Activated naive CD4-positive, alpha-beta T cell treated with Interleukin-2 at 50 U/mL for 16 hours (primary cell): ENCODE measurements at places on chromosomes 2 and 18.
A peak's percentile ranks its signal among the peaks of the same experiment; 100 is the strongest.

- DNase-seq: no peak
Measured at GRCh38 chr2:28387082-28387960, 5.3 kb upstream of the FOSL2 start.

DNA sequence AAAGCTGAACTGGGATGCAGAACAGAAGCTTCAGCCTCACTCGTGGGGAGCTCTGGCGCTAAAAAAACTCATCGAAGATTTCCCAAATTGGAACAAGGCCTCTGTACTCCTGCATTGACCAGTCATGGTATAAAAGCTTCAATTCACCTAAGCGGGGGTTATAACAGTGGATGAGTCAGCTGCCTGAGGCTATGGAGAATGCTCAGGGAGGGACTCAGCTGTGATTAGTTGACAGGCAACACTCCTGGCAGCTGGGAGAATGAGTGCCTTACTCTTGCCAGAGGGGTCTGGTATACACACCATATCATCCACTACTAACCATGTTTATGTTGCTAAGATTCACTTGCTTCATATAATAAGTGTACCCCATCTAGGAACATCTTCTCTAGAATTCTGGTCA, 350.6 kb upstream of the VRK2 start:
- no peak for DNase-seq

GRCh38 chr18:8423051-8423557, 186.1 kb upstream of the RAB12 start:
- DNase-seq: no peak

- DNase-seq: no peak
Measured at GRCh38 chr2:46134531-46135227, 162.5 kb upstream of the EPAS1 start.

- DNase-seq: no peak
Measured at GRCh38 chr2:37838541-37839167, 86.4 kb upstream of the RMDN2 start.

- no peak for DNase-seq
Measured at GRCh38 chr2:240201866-240202265, 61.4 kb upstream of the OTOS start.

DNA sequence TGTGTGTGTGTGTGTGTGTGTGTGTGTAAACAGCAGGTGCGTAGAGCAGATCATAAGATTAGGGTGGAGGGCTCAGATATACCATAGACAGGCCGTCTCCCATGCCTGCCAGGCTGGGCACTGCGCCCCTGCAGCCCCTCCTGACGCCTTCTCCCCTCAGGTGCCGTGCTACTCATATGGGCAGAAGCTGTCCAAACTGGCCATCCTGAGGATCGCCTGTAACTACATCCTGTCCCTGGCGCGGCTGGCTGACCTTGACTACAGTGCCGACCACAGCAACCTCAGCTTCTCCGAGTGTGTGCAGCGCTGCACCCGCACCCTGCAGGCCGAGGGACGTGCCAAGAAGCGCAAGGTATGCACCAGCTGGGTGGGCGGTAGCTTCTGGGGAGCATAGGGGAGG, 10.0 kb downstream of the ATOH8 start:
- DNase-seq: no peak

GRCh38 chr18:61502472-61502871, 169.2 kb downstream of the CDH20 start:
- DNase-seq: no peak

GRCh38 chr2:199433204-199433832, 24.4 kb downstream of the SATB2 start:
- DNase-seq: no peak

- DNase-seq: no peak
Measured at GRCh38 chr18:25976554-25976953, 113.9 kb downstream of the SS18 start.

GRCh38 chr2:10934979-10935350, 23.2 kb downstream of the KCNF1 start:
- DNase-seq: no peak

DNA sequence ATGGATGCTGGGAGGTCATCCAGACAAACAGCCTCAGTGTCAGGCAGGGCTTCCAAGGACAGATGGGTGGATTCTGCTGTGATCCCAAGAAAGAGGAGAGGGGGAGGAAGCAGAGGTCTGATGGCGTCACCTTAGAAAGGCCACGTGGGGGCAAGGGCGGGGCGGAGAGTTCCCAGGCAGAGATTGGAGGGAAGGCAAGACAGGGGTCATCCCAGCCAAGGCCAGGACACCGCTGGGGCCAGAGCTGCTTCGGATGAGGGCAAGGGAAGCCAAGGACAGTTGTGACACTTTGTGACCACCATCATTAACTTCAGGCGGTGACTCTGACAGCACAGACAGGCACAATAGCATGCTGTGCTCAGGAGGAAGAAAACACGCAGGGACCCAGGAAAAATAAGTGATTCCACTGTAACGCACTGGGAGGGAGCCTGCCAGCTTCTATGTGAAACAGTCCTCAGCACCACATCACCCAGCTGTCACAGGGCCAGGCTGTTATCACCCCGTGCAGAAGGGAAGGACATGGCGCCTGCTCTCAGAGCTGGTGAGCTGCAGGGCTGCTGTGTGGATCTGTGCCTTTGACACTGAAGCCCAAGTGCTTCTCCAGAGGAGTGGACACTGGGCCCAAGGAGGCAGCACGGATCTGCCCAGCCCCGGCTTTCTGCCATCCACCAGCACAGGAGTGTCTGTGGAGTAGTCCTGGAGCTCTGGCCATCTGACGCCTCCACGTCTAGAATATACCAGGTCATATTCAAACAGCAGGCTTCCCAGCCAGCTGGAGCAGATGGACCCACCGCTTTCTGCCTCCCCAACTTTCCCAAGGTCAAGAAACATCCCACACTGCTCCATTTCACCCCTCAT, 204.1 kb downstream of the NDUFA10 start:
- DNase-seq: no peak

DNA sequence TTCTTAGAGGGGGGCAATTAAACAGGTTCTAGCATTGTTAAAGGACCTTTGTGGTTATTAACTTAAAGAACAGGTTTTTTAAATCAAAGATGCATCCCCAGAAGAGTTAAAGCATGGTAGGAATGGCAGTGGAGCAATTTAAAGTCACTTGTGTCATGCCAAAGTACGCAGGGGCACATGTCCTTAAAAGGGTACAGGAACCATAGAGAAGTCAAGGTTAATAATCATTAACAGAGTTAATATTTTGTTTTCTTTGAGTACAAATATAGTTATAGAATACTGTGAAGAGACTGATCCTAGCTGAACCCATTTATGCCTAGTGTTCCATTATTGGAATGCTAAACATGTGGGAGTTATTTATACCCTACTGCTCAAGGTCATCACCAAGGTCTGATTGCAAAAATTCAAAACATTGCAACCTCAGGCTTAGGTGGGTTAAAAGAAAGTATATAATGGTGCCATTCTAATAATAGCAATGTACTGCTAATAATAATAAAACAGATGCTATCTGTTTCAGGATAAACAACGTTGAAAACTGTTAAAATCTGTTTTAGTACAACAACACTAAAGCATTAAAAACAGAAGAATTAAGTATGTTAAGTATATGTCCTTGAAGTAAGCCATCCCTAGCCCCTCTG, 216.0 kb downstream of the MYO3B start:
- DNase-seq: no peak

DNA sequence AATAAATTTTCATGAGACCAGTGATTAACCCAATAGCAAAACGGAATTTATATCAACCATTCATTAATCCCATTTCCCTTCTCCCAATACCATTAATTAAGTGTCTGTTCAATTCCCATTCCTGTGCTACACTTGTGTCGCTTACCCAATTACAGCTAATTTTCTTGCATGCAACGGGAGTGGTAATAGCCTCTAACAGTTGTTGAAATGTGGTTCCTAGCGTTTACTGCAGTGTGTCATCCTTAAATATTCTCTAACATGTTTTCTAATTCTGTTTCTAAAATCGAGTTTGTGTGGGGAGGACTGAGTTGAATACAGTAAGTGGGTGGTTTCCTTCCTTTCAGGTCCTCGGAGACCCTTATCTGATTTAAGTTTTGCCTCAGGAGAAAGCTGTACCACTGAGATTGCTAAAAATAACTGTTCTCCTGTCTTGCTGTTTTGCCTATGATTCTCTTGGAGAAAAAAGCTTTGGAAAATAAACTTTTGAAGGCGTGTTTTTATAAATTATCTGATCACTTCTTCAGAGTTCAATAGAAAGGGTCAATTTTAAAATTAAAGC, 59.3 kb upstream of the LRRTM1 start:
- no peak for DNase-seq

- no peak for DNase-seq
Measured at GRCh38 chr2:169073211-169073962, 4.0 kb downstream of the DHRS9 start.

GRCh38 chr2:27236136-27236535, 19.0 kb downstream of the CAD start:
- DNase-seq: no peak

- no peak for DNase-seq
Measured at GRCh38 chr2:170282851-170283250, 104.9 kb downstream of the MYO3B start.

DNA sequence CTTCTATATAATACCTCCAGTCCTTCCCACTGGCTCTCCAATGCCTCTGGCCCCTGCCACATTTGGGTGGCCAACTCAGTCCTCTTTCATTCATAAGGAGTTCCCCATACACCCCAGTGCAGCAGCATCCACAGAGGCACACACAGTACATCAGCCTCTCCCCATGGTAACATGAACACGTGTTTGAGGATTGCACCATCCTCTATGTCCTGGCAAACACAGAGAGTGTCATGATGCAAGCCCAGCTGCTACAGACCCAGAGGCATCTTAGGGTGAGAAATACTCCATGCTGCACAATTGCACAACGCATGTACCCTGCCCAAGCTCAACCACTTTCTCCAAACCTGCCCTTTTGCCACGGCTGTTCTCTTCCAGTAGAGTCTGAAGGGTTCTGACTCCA, 11.5 kb downstream of the IGFBP5 start:
- no peak for DNase-seq

DNA sequence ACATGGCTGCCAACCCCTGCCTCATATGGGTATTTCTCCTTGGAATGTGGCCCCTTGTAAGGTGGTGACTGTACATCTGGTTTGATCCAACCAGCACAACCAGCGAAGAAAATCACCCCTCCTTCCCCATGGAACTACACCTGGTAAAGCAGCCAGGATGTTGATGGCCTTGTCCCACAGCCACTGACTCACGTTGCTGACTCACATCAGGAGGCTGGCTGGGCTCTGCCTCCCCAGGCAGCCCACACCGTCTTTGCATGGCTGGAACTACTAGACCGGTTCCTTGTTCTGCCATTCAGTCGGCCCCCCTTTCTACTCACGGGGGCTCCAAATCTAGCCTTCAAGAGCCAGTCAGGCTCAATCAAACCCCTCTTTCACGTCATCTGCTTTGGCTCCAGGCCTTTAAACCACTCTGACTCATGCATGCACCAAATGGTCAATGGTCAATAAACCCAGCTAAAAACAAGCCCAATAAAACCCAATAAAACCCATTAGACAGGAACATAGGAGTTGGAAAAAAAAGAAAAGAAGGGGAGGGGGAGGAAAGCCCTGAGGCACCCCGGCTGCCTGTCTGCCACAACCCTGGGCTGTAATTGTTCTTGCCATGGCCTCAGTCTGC, 114.8 kb downstream of the PLB1 start:
- DNase-seq: peak; percentile 45

- no peak for DNase-seq
Measured at GRCh38 chr2:174830561-174830960, 66.3 kb upstream of the CHRNA1 start.

- DNase-seq: no peak
Measured at GRCh38 chr2:150792780-150793300, 305.4 kb upstream of the RND3 start.

DNA sequence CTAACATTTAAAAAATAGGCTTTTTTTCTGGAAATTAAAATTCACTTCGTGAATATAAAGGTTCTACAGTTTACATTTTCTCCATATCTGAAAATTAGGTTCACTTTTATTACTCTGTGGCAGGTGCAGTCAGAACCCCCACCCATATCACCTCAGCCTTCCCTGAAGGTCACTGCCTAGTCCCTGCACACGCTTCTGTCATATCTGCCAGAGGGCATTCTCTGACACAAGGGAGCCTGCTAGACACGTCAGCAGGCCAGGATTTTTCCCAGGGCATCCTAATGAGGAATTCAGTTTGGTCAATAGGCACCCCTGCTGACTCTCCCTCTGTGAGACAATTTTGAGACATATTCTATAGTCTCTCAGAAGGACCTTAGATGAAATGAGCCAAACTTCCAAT, 475.7 kb upstream of the PKDCC start:
- DNase-seq: no peak

DNA sequence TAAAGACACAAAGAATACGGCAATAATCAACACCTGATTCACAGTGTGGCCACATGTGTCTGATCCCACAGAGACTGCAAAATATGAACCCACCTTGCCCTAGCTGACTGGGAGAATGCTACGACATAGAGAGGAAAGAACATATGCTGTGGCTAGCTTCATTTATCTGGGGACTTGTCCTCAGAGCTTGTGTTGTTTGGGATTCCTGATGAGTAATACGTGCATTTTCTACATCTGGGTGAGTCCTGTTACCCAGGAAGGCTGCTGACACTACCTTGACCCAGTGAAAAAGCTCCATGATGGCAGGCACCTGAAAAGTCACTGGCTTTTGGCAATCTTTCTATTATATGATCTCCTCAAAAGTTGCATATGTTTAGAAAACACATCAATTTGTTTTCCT, 427.7 kb upstream of the LYPD1 start:
- DNase-seq: no peak

DNA sequence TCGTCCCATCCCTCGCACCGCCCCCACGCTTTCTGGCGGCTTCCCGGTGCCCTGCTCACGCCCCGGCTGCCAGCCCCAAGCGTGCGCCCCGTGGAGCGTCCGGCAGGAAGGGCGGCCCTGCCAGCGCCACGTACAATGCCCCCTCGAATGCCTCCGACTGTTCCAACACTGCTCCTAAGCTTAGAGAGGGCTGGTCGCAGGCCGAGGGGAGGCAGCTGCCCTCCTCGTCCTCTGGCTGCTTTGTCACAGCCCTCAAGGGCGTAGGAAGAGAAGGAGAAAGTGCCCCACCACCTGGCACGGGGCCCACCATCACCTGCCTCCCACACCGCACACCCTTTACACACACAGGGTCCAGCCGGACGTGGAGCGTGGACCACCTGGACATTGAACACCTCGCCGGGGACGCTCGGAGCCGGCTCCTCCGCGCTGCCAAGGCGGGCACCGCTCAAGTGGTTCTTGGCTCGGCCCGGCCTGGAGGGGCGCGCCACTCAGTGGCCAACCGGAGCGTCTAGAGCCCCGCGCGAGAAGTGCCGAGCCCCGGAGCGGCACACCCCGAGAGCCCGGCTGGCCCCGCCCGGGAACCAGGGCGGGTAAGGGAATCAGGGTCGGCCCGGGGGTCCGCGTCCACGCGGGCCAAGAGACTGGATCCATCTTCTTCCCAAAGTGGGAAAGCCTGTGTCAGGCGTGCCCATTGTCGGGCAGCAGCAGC, 830 bp downstream of the DNER start:
- DNase-seq: peak; percentile 3

- peak; percentile 55 for DNase-seq
Measured at GRCh38 chr2:95023222-95023597, 2.3 kb upstream of the MAL start.

DNA sequence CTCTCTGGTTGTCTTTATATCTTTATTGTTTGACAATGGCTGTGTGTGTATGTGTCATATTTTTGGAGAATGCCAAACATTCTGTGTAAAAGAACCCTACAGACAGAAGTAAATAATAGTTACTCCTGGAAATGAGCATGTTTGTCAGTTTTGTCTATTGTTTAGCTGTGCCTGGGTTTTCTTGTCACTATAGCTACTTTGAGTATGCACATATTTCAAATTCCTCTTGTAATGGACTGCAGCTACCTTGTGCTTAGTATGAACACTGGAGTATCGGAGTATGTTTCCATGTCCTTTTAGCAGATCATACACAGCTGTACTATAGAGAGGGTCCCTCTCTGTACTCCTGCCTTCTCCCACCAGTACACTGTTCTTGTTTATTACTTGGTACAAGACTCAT, 58.0 kb upstream of the DOCK10 start:
- DNase-seq: no peak
